ENCODE measurements at places on chromosomes 12 and 14.

DNA sequence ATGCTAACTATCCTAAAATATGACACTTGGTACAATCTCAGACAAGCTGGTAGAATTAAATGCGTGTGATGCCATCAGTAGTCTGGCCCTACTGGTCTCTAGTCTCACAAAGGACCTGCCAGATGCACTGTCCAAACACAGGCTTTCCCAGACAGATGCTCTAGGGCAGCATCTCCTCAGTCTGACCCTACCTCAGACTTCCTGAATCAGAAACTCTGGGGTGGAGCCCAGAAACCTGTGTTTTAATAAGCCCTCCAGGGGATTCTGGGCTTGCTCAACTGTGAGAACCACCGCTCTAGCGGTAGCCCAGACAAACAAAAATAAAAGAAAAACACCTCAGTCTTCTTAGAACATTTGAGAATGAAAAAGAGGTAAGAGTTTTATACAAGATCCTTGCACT is 48.0 kb downstream of the BDKRB1 start:
- no peak for DNase-seq

DNA sequence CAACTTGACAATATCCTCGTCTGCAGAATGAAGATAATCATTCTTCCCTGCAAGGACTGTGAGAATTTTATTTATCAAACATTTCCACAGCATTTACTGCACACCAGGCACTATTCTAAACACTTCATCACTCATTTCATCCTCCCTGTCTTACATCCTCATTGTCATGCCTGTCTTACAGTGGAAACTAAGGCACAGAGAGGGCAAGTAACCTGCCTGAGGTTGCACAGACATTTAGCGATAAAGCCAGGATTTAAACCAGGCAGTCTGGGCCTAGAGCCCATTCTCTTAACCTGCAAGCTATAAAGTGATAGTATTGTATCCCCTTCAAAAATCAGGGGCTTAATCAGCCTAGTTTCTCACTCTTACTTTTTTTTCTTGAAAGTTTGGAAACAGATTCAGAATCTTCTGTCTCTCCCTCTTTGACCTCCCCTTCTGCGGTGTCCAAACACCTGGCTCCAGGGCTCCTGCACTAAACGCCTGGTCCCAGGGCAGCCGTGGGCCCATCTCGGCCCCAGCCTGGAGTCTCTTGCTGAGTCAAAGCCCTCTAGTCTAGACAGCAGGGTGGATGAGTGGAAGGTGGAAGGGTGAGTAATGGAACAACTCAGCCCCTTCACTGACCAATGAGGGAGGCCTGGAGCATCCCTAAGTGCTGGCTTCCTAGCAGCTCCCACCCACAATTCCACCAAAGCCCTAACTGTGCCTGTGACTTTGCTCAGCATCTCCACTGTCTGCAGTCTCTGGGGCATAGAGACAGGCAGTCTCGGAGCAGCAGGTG is 12.5 kb downstream of the ISM2 start:
- no peak for DNase-seq

- DNase-seq = no peak
Measured at GRCh38 chr14:89654998-89655397, 238.0 kb upstream of the FOXN3 start.

DNA sequence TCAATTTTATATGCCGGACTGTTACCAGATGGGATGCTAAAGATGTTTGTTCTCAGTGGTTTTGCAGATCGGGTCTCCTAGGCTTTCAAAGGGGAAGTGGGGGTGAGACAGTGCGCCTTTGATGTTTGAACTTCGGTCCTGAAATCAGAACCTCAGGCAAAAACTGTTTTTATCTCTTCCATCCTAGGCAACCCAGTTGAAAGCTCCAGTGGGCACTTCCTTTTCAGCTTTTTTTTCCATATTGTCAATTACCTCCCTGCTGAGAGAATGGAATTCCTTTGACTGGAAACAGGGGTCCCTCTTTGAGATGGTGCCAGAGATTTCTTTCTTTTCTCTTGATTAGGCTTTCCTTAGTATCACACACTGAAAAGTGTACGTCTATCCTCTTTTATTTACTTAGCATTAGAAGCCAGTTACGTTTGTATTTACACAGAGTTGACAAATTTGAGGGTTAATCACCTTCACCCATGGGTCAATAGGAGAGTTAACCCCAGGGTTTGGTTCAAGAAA is 40.0 kb downstream of the NUAK1 start:
- DNase-seq = no peak

GRCh38 chr14:102185360-102185759 is 45.7 kb downstream of the WDR20 start:
- no peak for DNase-seq

- no peak for DNase-seq
Measured at GRCh38 chr14:23447361-23448350, 12.2 kb upstream of the MYH7 start.

DNA sequence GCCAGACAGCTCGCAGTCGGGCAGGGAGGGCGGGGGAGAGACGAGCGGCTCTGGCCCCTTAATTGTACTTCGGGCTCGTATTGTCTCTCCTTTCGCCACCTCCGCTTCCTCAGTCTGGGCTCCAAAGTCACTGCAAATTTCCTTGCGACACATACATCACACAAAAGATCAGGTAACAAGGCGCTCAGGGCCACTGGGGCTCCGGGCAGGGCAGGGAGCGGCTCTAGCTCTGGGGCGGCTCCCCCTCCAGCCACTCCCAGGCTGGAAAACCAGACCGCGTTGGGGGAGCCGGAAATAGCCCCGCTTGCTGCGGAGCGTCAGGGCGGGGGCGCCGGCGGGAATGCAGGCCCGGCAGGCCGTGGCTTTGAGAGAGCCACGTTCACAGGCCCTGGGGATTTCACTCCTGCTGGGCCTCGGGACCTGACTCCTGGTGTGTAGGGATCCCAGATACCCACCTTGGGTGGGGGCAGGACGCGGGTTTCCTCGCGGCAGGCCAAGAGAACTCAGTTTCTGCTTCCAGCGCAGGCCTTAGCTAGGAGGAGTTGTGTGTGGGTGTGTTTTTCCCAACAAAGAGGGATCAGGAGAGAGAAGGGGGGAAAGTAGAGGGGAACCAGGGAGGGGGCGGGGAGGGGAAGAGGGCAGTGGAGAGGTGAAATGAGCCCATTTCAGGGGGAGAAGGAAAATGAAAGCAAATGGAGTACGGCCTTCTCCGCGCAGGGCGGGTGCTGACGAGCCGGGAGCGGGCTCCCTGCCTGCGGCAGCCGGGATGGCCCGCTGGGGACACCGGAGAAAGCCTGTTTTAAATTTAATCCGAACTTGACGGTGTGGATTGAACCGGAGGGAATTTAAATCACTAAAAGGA is 4.4 kb upstream of the HOXC9 start:
- DNase-seq = no peak

DNA sequence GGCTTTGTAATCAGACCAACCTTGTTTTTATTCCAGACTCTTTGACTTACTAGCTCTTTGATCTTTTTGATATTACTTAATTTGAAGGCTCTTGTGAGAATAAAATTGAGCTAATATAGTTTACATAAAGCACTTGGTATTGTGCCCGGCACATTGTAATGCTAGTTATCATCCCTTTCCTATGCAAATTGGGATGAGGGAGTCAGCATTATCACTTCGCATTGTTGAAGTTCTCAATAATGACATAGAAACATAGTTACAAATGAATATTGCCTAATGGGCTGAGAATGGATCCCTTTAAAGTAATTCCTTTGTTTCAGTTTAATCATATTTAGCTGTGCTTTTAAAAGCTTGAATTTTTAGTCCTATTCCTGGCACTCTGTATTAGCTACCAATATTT is 36.6 kb downstream of the SUPT16H start:
- DNase-seq = no peak

GRCh38 chr14:33933386-33933933 is 17.4 kb downstream of the EGLN3 start:
- no peak for DNase-seq

GRCh38 chr12:108699955-108700563 is 31.3 kb downstream of the CORO1C start:
- no peak for DNase-seq

GRCh38 chr12:17060260-17060659 is 454.3 kb upstream of the LMO3 start:
- DNase-seq = no peak

GRCh38 chr14:69153873-69154270 is 953 bp upstream of the DCAF5 start:
- no peak for DNase-seq

GRCh38 chr12:97559267-97559666 is 96.7 kb downstream of the RMST start:
- no peak for DNase-seq

DNA sequence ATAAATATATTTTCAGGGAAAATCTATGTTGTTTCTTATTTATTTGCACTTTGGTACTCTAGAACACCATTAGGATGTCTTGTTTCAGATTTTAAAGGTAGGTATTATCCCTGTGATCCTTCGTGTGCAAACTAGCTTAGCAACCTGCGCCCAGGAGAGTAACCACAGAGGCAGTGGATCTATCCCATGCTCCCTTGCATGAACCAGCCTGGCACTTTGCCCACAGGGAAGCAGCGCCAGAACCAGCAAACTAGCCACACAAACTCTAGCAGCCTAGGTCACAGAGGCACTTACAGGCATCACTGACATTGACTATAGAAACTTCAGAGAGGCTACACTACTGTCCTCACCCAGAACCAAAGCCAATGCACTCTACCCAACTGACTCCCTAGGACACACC is 76.1 kb downstream of the TSHR start:
- no peak for DNase-seq

- no peak for DNase-seq
Measured at GRCh38 chr12:44428825-44429224, 447.3 kb downstream of the NELL2 start.

GRCh38 chr14:59107819-59108218 is 80.6 kb upstream of the DAAM1 start:
- DNase-seq = no peak

DNA sequence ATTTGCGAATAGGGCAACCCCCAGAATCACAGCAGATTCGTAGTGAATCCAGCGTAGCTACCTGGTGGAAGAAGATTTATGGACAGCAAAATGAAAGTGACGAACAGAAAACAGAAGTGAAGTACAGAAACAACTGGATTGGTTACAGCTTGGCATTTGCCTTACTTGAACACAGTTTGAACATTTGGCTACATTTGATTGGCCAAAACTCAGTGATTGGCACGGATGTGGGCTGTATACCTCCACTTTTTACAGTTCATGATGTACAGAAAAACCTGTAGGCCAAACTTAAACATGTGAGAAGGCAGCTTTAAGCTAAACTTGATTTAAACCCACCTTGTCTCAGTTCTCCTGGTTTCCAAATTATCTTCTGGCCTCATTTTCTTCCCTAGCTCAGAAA is 49.9 kb upstream of the AMN1 start:
- DNase-seq = no peak

DNA sequence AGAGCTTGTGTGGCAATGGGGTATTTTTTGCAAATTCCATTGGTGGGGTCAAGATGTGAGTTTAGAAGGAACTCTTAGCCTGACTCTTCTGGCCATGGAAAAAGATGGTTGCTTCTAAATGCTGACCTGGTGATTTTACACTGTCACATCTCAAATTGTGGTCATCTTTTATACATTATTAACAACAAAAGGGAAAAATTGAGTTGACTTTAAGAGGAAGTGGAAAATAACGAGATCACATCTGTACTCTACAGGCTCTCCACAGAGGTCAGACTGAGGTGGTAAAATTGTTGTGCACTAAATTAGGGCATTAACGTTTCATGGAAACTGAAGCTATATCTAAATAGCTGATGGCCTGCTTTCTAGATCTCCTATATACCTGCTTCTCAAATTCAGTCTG is 44.7 kb downstream of the PTPN11 start:
- DNase-seq = no peak

- no peak for DNase-seq
Measured at GRCh38 chr12:116969615-116970585, 59.1 kb downstream of the FBXW8 start.

DNA sequence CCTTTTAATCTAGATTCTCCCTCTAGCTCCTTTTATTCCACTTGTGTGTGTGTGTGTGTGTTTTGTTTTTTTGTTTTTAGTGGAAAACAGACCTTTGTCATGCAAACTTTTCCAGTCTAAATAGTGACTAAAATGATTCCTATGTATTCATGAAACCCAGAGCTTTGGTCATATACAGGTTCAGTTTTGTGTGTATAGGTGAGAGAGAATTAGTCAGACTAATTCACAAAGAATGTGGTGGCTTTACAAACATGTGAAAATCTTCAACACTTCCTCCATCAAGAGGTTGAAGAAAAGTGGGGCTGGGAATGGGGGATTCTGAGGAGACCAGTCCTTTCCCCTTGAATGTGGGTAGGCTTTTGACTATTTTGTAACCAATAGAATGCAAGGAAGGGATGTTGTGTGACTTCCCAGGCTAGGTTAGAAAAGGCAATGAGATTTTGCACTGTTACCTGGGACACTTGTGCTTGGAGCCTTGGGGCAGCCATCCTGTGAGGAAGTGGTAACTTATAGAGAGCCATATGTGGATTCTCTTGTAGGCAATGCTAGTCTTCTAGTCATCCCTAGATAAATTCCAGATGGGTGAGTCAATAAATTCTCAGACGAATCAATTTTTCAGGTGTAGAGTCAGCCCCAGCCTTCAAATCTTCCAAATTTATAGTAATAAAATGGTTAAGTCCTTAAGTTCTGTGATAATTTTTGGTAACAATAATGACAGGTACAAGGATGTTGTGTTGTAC is 236.1 kb downstream of the CEP128 start:
- DNase-seq = no peak

- no peak for DNase-seq
Measured at GRCh38 chr14:96091149-96091693, 52.1 kb downstream of the C14orf132 start.

GRCh38 chr12:89427508-89428156 is 75.3 kb upstream of the DUSP6 start:
- no peak for DNase-seq

DNA sequence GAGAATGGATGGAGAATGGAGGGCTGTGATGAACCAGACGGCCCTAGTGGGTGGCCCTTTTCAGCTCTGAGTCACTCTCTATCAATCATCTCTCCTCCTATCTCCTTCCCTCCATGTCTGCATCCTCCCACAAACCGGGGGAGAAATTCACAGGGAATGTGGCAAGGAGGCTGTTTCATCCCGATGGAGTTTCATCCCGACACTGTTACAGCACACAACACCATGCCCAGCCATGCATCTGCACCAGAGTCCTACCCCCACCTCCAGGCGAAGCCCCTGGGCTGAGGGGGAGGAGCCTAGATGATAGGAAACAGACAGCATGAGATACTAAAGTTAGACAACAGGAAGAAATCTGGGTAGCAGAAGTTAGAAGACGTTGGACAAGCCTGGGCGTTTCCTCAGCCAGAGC is 20.8 kb downstream of the SLC8B1 start:
- no peak for DNase-seq

DNA sequence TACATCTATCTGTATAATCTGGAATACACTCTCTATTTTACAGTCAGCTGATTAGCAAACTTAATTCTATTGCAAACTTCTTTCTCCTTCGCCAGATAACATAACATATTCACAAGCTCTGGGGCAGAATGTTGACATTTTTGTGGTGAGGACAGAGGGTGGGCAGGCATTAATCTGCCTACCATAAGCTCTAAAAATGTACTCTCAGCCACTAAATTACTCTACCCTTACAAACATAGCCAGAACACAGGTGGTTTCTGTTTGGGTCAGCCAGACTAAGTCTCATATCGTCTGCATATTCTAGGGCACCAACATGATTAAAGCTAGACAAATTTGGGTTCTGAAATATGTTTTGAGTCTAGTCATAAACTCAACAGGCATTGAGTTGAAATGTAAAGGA is 90.1 kb downstream of the SLC6A15 start:
- DNase-seq = no peak

- no peak for DNase-seq
Measured at GRCh38 chr12:91617818-91618217, 435.2 kb upstream of the DCN start.

- no peak for DNase-seq
Measured at GRCh38 chr14:50354527-50354926, 42.2 kb downstream of the CDKL1 start.

GRCh38 chr14:98269533-98269932 is 1002.5 kb downstream of the BCL11B start:
- DNase-seq = no peak
